ENCODE measurements at places on chromosomes 7 and 10.
A peak's percentile ranks its signal among the peaks of the same experiment; 100 is the strongest.

GRCh38 chr7:114160925-114161324 is 242.1 kb upstream of the PPP1R3A start:
- no peak for DNase-seq

DNA sequence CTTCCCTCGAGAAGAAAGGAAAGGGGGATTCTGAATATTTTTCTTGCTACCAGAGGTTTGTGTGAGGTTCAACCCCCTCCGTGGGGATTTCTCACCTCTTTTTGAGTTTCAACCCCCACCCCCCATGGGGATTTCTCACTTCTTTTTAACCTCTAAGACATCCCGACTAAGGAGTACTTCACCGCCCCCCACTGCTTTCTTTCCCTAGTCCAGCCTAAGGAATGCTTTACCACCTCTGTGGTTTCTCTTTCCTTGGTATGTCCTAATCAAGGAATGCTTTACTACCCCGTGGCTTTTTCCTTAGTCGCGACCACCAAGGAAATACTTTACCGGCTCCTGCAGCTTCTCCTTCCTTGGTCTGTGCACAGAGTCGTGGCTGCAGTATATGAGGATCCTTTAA is 149.4 kb downstream of the LYZL1 start:
- no peak for DNase-seq

GRCh38 chr7:156791241-156791640 is 101.7 kb downstream of the LMBR1 start:
- no peak for DNase-seq

- DNase-seq: no peak
Observed at GRCh38 chr10:124171561-124171960, 78.2 kb upstream of the CHST15 start.

GRCh38 chr10:21534604-21535493 is 817 bp downstream of the MLLT10 start:
- DNase-seq: peak; percentile 28
